ENCODE measurements at places on chromosomes 2 and 18.

- no peak for DNase-seq
These were observed 115.4 kb downstream of the GATA6 start for GRCh38 chr18:22284581-22285360.

DNA sequence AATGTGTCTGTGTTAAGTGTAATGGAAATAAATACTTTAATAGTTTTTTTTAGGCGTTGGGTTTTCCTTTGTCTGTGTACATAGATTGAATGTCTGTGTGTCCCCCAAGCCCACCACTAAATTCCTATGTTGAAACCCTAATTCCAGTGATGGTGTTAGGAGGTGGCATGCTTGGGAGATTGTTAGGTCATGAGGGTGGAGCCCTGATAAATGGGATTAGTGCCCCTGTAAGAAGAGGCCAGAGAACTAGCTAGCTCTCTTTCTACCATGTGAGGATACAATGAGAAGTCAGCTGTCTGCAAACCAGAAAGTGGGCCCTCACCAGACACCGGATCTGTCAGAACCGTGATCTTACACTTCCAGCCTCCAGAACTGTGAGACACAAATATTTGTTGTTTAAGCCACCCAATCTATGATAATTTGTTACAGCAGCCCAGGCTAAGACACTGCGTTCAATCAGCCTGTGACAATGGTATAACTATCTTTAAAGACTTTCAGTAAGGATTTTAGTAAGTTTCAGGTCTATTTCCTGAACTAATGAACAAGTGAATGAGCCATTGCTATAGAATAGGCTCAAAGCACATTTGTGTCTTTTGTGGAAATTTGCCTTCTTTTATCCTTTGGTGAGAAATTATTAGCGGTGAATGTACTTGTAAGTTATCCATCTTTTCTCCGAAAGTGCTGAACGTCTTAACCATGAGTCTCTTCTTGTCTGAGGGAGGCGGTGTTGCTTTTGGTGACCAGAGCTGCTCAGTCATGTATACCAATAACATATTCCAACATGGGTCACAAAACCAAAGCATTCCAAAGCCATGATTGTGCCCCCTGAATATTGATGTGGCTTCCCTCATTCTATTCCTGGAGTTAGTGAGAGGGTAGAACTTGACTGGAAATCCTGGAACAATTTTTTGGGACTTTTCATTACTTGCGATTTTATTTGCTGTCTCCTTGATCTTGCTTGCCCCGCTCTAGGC is 29.6 kb upstream of the IL1R1 start:
- DNase-seq = no peak

- DNase-seq = no peak
These were observed 365.5 kb upstream of the SYT4 start for GRCh38 chr18:43642727-43643330.

- no peak for DNase-seq
These were observed 818.9 kb upstream of the ACVR2A start for GRCh38 chr2:147025646-147026585.

- no peak for DNase-seq
These were observed 247.3 kb downstream of the ZNF385B start for GRCh38 chr2:179614121-179614520.

DNA sequence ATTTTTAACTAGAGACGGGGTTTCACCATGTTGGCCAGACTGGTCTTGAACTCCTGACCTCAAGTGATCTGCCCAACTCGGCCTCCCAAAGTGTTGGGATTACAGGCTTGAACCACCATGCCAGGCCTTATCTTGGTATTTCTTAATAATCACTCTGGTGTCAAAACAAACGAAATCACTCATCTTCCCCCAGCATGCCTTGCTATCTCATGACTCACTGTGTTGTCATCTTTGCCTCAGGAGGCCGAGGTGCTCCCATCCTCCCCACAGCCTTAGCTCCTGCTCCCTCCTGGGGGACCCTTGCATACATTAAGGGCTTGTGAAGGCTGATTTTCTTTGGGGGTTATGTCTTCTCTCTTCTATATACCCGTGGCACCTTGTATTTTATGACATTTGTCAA is 250.1 kb upstream of the DPP10 start:
- no peak for DNase-seq

GRCh38 chr2:124339709-124340108 is 314.6 kb downstream of the CNTNAP5 start:
- DNase-seq = no peak

GRCh38 chr2:27954771-27955383 is 64.3 kb downstream of the BABAM2 start:
- DNase-seq = peak; percentile 3

DNA sequence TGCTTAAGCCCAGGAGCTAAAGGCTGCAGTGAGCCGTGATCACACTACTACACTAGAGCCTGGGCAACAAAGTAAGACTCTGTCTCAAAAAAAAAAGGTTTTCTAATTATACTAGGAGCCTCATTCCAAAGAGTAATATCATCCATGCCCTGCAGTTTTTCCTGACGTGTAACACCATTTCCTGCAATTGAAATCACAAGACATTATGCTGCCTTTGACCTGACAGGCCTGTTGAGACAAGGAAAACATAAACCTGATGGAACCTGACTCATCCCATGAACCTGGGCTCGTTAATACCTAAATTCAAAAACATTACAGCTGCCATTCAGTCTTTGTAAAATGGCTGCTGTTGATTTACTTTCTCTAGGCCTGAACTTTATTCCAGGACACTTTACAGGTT is 58.7 kb upstream of the PEX13 start:
- DNase-seq = no peak

DNA sequence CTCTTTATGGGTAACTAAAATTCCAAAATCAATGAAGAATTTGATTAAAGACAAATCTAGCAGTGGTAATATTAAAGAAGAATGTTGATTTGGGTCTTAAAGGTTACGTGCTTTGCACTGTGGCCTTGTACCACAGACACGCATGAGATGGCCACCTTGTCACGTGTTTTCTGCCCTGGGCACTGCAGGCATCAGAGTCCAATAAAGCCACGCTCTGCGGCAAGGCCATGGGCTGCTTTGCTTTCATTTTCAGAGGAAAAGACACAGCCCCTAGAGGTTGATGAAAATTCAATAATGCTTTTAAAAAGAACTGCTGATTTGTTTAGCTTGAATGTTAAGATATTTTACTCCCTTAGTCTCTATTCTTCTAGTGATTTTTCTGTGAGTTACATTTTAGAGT is 30.4 kb downstream of the AOX1 start:
- no peak for DNase-seq

DNA sequence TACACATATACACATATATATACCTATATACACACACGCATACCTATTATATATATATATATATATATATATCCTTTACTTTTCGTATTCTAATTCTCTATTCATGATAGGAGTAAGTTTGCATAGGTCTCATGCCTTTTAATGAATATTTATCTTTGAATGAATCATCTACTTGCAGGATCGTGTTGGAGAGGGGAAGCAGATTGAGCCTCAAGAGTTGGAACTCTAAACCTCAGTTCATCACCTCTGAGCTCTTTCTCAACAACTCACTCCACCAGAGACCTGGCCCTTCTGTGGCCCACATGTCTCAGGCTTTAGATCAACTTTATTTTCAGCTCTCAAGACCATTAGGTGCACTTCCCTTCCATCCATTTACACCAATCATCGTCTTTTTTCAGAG is 490.4 kb upstream of the ID2 start:
- DNase-seq = no peak

- no peak for DNase-seq
These were observed 45.5 kb downstream of the SLC14A2 start for GRCh38 chr18:45660746-45661145.

- no peak for DNase-seq
These were observed 1.1 kb upstream of the SATB2 start for GRCh38 chr2:199458806-199459285.

GRCh38 chr2:216480221-216480620 is 18.4 kb upstream of the RPL37A start:
- no peak for DNase-seq

DNA sequence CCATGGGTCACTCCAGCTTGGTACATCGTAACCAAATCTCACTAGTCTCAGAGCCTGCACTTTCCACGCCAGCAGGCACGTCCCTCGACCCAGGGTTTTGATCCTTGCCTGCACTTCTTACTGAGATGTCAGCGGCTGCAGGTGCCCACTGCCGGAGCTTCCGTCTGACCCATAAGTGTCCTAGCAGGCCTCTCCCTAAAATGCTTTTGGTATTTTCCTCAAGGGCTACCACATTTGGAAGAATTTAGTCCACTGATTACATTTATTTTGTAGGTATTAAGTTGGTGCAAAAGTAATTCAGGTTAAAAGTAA is 175.0 kb upstream of the FBXO11 start:
- DNase-seq = no peak

DNA sequence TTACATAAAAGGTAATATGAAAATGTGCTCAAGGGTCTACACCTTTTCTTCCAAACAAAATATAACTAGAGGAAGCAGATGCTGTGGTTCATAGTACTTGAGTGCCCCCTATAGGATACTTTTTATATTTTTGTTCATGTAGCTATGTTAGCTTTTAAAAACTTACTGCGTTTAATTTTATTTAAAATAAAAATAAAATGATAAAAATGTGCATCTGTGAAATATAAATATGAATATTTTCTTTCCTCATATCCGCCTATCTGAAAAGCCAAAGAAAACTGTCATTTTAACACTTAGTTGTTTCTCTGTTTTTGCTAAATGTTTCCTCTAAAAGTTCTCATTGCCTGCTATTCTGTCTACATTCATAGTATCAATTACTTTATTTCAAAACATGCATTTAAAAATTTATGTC is 9.6 kb upstream of the LRP1B start:
- DNase-seq = no peak

GRCh38 chr18:57728941-57729511 is 74.1 kb downstream of the ATP8B1 start:
- DNase-seq = no peak

DNA sequence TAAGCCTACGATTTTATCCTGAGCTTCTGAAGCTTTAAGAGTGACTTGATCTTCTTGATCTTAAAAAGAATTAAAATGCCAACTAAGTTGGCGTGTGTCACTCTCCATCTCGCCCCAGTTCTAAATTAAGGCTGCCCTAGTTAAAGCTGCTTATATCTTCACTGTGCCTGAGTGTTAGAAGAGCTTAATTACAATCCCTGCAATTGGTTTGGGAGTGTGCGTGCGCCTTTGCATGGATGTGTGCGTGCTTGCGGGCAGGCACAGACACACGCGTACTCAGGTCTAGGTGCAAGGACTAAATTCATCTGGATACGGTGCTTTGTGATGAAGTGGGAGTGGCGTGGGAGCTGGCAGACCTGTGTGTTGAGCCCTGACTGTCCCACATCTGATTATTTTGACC is 201.5 kb downstream of the FAM210A start:
- DNase-seq = no peak

DNA sequence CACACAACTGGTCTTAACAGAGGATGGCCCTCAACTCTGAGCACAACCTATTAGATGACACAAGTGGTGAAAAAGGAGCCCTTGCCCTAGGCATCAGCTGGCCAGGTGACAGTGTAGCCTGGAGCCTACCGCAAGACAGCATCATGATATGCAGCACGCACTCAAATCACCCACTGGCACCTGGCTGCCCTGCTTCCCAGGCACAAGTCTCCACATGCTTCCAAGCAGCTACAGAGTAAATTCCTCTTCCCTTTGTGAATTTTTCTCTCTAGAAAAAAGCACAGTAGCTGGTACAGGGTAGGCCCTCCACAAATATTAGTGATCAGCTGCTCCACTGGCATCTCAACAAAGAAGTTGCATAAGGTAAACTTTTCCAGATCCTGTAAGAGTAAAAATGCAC is 6.0 kb downstream of the FBXO15 start:
- DNase-seq = no peak

DNA sequence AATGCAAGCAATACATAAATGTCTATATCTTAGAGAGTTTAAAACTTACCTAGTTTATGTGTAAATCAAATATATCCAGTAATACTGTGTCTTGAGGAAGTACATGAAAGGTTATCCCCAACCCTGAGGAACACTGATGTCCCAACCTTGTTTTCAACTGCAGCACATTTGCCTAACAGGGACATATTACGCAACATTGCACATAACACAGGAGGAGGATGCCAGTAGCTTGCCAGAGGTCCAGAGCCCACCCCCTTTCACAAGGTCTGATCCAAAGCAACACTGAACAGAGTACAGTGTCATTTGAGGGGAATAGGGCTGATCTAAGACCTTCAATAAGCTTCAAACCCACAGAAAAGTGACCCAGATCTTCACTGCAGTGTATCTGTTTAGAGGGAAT is 678.5 kb downstream of the ARHGAP15 start:
- no peak for DNase-seq

GRCh38 chr18:3886575-3887322 is 436.8 kb downstream of the TGIF1 start:
- DNase-seq = no peak

- DNase-seq = no peak
These were observed 3.8 kb downstream of the HSPE1 start for GRCh38 chr2:197504000-197504399.

GRCh38 chr2:57869758-57870344 is 176.8 kb upstream of the VRK2 start:
- DNase-seq = no peak

- DNase-seq = no peak
These were observed 1113.9 kb upstream of the ACVR2A start for GRCh38 chr2:146730882-146731281.

GRCh38 chr2:38533180-38533579 is 69.5 kb downstream of the HNRNPLL start:
- DNase-seq = no peak

DNA sequence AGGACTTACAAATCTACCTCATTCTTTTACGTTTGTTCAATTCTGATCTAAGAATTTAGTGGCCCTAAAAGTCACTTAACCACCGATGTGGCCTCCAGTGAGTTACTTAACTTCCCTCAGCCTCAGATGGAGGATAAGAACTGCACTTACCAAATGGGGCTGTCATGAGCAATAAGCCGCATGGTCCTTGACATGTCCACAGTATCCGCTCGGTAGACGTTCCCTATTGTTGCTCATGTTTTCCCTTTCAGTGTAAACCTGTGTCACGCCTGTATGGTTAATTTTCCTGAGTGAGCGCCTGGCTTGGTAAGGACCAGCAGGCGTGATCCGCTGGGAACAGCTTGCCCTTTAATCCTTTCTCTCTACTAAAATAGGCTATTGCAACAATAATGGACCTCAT is 20.3 kb downstream of the SEC11C start:
- no peak for DNase-seq

- peak; percentile 51 for DNase-seq
These were observed at the start of gene MAL for GRCh38 chr2:95025406-95026319. TSS of gene MAL (plus strand) at chr2:95025708. CDS start at chr2:95025793, 85 bp downstream.

GRCh38 chr2:29322011-29322410 is 206.8 kb downstream of the CLIP4 start:
- no peak for DNase-seq

- no peak for DNase-seq
These were observed 18.5 kb upstream of the IL36G start for GRCh38 chr2:112959109-112959812.

GRCh38 chr2:241225545-241225944 is 37.1 kb downstream of the ANO7 start:
- no peak for DNase-seq

DNA sequence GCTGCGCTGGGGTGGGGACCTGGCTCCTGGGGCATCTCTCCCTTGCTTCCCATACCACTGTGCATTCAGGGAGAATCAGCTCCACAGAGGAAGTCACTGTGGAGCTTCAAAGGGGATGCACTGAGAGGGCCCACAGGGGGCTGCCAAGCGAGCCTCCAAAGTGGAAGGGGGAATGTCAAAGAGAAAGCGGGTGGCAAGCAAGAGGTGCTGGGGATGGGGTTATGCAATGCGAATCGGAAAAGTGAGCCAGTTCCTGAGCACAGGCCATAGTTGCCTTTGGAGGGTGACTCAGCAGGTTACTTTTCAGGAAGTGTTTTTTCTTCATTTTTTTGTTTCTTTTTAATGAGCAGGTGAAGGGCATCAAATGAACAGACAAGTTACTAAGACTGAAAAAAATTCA is 17.6 kb downstream of the PMAIP1 start:
- DNase-seq = no peak

- DNase-seq = no peak
These were observed 25.6 kb downstream of the SERTAD2 start for GRCh38 chr2:64627860-64628841.

All from effector memory CD4-positive, alpha-beta T cell (primary cell).